EH (cell line): ENCODE measurements at places on chromosomes 7 and 10.

GRCh38 chr7:136278057-136278456 lies 300.9 kb upstream of the MTPN start:
- DNase-seq = no peak

DNA sequence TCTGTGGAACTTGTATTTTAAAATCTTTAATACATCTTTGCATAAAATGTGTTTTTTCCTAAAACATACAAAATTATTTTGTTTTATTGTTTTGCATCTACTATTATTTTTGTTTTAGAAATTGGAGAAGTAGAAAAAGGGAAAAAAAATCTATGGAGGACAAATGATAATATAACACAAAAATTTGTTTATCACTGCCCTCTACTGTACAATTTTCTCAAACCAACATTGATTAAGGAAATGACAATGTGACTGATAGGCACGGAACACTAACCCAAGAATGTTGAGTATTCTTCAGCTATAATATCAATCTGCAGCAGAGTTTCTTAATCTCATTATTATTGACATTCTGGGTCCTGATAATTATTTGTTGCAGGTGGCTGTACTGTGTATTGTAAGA lies 9.5 kb upstream of the ING3 start:
- peak; percentile 4 for DNase-seq

DNA sequence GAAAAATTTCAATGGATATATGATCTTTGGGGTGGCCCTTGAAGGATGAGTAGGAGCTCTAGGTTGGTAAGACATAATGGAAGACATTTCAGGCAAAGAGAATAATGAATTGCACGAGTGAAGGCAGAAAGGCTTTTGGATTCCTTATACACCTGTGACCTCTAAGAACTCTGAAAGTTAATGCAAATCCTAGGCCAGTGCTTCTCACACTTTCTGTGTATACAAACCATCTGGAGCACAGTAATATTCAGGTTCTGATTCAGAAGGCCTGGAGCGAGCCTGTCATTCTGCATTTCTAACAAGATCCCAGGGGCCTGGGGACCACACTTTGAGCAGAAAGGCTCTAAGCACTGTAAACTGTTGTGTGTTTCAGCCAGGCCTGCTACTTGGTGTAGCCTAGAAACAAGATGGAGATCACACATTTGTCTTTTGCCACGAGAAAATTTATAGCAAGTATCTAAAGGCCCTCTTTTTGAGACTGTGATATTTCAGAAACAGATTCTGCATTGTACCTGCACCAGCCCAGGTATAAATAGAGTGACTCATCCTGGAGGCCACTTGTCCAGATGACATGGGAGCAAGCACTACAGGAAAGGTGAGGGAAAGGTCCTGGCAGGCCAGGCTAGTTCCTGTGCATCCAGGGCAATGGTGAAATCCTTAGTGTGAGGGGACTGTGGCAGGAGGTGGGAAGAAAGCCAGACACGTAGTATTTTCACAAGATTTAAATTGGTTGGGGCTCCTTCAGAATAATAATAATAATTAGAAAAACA lies 24.4 kb downstream of the MRPS33 start:
- DNase-seq = no peak

GRCh38 chr10:125757742-125758141 lies 17.9 kb downstream of the MMP21 start:
- no peak for DNase-seq

DNA sequence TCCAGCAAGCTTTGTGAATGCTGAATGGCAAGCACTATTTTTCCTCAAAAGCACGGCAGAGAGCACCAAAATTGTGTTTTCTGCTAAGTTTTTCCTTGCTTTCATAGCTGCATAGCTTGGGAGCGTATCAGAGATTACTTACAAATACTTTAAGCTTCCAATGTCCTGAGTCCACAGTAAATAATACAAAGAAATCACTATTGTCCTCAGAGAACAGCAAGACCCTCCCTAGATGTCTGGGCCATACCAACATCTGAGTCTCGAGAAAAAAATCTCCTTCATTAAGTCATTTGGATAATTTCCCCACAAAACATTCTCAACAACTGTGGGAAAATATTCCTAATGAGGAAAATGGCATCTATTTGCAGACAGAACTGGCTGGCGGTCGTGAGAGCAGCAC lies 41.7 kb downstream of the SGMS1 start:
- DNase-seq = peak; percentile 31

DNA sequence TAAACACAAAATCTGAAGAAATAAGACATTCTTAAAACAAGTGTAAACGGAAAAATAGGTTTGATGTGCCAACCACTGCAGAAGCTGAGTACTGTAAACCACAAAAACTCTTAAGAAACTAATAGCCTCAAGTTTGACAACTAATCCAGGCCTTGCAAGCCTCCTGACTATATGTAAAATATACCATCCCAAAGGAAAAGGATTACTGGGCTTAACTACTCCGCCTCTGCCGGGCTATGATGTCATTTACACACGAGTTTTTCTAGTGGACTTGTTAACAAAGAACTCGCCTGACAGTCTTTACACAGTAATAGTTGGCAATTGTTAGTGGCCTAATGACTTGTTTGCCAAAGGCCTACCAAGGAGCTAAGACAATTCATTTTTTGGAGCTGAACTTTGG lies 2.1 kb downstream of the KIF5B start:
- peak; percentile 66 for DNase-seq

DNA sequence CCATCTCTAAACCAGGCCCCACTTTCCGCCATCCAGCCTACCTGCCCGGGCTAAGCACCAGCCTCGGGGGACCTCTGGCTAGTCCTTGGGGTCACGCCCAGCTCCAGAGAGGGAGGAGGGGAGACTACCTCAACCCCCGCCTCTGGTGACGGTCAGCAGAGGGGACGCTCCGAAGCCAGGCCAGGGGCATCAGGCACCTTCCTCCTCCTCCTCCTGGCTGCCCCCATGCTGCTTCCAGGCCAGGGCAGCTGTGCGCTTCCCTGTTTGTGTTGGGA lies 4.0 kb upstream of the SMARCD3 start:
- no peak for DNase-seq

GRCh38 chr7:34939175-34939574 lies 98.1 kb downstream of the DPY19L1 start:
- peak; percentile 66 for DNase-seq

GRCh38 chr7:92115821-92116220 lies 18.5 kb downstream of the CYP51A1 start:
- no peak for DNase-seq

DNA sequence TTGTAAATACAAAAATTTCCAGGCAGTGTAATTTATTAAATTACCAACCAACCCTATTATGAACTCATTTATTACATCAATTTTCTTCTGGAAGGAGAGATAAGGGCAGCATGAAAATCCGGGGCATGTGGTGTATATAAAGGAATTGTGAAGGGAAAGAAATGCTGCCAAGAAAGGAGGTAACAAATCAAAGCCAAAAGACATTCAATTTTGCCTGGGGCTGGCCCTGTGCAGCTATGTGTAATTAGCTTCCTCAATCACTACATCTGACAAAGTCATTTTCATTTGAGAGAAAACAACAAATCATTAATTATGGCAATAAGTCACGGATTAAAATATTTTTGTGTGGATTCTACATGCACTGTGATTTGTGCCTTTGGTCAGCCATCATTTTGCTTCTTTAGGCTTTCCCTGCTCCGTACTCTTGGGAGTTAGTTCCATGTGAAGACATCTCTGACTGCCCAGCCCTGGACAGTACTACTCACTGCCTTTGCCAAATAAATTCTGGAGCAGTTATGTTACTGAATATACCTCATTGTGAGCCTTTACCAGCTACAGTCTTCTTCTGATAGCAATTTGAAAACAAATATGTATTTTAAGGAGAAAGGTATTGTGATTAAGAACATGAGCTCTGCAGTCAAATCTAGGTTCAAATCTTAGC lies 191.7 kb downstream of the RELN start:
- no peak for DNase-seq

DNA sequence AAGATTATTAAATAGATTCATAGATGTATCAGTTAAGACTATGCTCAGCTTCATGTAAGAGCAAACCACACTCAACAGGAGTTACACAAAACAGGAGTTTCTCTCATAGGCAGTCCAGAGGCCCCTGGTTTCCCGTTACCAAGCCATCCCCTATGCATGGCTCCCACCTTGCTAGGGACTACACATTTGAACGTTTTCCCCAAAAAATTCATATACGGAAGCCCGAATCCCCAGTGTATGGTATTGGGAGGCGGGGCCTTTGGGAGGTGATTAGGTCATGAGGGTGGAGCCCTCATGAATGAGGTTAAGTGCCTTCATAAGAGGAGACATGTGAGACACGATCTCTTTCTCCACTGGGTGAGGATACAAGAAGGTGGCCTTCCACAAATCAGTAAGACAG lies 29.1 kb downstream of the RSU1 start:
- DNase-seq = no peak

DNA sequence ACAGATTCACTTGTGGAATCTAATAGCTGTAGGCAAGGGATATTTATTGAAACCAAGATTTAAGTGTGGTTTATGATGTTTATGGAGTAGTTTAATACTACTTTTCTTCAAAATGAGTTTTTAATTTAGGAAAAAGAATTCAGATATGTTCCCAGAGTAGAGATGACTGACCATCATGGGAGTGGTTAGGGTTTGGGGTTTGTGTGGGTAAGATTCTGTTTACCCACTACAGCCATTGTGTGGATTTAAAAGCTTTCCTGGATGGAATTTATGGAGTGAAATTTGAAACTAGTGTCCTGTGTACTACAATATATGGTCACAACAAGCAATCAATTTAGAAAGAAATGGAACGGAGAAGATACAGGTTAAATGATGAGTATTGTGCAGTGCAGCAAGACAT lies 453.5 kb downstream of the AUTS2 start:
- no peak for DNase-seq

DNA sequence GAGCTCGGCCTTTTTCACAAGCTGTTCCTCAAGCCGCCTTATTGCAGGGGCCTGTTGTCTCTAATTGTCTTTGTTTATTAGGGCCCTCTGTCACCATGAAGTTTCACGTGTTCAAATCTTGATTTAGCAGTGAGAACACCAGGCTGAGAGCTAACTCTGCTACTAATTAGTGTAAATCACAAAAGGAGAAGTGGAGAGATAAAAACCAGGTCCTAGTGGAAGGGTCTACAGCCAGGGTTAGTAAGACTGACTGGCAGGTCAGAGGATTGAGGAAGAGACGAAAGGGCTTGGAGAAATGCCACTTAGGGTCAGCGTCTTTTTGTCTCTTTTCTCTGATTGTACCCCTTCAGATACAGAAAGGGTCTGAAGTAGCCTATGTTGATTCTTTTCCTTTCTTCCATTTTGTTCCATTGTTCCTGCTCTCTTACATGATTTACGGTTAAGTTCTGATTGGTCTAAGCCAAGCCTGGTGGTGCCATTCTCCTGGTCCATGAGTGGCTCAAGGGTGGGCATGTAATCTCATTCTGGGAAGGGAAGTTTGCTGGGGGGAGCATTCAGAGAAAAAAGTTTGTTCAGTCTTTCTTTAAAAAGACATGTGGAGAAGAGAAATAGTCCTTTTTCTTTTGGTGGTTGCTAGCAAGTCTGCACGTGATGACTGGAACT lies 21.3 kb downstream of the SSMEM1 start:
- no peak for DNase-seq

DNA sequence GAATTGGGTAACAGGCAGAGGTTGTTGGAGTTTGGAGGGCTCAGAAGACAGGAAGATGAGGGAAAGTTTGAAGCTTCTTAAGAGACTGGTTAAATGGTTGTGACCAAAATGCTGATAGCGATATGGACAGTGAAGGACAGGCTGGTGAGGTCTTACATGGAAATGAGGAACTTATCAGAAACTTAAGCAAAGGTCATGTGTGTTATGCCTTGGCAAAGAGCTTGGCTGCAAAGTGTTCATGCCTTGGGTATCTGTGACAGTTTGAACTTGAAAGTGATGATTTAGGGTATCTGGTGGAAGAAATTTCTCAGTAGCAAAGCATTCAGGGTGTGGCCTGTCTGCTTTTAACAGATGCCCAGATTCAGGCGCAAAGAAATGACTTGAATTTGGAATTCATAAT lies 64.5 kb upstream of the EEPD1 start:
- no peak for DNase-seq

- peak; percentile 56 for DNase-seq
Observed at GRCh38 chr7:91916051-91916440, 24.6 kb upstream of the AKAP9 start.

- no peak for DNase-seq
Observed at GRCh38 chr7:33248671-33249070, 119.3 kb downstream of the BBS9 start.

DNA sequence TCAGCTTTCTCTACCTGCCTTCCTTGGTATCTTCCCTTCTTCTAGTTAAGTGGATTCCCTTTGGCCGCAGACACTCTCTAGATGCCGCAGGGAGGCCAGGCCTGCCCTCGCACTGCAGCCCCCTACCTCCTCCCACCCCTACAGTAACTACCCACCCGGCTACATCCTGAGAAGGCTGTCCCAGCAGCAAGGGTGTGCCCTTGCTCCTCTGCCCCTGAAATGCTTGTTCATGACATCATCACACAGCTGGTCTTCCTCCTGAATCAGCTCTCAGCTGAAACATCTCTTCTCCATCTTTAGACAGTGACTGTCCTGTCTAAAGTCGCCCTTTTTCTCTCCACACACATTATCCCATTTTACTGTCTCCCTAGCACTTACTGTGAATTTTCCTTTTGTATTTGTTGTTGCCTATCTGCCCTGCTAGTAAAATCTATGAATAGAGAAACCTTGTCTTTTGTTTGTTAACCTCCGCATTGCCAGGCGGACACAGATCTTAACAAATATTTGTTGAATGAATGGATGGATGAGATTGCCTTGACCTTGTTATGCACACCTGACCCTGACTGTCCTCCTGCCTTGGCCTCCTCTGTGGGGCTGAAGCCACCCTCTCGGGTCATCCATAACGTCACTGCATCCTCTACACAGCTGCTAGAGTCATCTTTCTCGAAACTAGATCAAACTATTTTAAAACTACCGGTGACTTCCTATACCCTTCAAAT lies 108.9 kb upstream of the GATA3 start:
- DNase-seq = peak; percentile 66

GRCh38 chr7:69367780-69368179 lies 230.5 kb upstream of the AUTS2 start:
- DNase-seq = no peak

DNA sequence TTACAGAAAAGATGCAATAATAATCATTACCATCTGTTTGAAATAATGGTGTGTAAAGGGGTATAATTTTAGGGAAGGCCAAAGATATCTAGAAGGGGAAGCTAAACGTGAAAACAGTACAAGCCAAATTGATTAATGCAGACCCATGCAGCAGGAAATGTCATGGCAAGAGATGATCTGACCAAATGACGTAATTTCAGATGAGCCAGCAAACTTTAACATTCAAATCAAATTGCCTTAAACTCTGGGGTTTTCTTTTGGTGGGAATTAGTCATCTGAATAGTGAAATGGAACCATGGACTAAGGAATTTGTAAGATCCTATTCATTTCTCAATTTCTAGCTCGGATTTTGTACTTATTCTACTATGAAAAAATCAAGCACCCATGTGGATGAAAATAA lies 21.4 kb upstream of the SCIN start:
- DNase-seq = no peak

GRCh38 chr7:43876976-43877745 lies 7.8 kb upstream of the MRPS24 start:
- peak; percentile 4 for DNase-seq
